ENCODE measurements at places on chromosomes 7 and 10.
A peak's percentile ranks its signal among the peaks of the same experiment; 100 is the strongest.

GRCh38 chr10:110568055-110568735 lies 700 bp downstream of the SMC3 start:
- DNase-seq, result no peak

GRCh38 chr7:66627151-66627681 lies 1.5 kb upstream of the KCTD7 start:
- DNase-seq, result no peak

DNA sequence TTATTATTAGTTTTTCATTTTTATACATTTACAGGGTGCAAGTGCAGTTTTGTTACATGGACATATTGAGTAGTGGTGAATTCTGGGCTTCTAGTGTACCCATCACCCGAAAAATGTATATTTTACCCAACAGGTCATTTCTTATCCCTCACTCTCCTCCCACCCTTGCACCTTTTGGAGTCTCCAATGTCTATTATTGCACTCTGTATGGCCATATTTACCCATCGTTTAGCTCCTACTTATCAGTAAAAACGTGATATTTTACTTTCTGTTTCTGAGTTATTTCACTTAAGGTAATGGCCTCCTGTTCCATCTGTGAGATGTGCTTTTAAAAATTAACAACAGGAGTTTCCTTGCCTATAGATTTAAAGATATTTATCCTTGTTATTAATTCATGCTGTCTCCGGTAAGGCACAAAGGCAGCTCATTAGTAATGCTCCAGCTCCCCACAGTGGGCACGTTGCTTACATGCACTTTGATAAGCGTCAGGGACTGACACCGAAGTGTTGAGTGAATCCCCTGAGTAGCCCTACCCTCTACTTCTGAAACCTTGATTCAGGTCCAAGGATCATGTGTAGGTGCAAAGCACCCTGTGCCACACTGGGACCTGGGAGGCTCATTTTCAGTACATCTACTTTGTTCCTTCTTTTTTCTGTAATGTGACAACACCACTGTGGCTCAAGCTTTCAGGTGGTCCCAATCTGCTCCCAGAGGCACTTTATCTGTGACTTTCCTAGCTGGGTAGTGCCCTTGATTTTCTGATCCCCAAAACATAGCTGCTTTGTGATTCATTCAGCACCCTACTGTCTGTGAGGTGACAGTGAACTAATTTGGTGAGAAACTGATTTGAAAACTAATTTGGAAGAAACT lies 27.3 kb downstream of the HYAL4 start:
- no peak for DNase-seq

DNA sequence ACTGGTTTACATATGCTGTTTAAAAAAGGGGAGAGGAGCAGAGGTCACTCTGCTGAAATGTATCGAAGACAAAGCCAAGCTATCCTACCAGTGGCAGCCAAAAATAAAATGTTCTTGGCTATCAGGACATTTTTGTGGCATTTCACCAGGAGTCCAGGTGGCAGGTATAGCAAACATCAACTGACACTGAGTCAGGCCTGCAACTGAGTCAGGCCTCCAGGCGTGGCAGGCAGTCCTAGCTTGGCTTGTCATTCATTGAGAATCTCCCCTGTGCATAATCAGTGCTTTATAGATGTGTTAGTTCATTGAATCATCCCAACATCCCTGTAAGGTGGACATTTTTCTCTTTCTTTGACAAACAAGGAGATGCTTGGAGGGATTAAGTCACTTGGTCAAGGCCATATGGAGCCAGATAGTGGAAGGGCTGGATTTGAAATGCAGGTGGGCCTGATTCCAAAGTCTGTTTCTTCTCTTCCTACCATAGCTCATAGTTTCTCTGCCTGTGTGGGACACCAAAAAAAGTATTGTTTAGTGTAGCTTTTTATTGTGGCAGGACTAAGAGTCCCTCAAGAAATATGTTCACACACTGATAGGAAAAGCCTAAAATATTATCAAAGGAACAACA lies 4.3 kb downstream of the DYNC1I1 start:
- DNase-seq, result no peak

DNA sequence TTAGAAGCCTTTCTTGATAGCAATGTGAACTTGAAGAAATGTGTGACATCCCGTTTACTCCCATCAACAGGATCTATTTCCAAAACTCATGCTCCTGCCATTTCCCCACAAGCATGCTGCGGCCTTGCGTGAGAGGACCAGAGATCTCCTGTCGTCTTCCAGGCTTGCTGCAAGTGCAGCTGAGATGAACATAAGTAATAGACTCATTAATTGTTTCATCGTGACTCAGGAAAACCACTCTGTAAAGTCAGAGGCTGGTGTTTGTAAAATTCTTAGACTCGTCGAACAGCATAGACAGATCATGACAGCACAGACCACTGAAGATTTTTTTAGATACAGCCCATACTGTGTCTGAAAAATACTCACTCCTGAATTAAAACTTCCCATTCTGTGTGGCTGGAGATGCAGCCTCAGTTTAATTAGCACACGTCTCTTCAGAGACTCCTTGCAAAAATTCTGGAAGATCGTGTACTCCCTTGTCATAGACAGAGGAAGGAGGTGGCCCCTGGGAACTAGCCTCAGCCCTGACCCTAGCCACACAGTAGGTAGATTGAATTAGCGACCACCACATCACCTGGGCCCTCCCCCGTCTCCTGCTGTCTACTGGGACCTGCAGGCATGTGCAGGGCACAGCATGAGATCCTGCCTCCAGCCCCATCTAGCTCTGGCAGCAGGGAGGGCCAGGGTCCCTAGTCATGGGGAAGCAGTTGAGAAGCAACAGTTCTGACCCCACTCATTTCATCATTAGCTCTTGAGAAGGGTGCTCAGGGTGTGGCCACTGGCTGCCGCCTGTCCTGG lies 226.0 kb downstream of the CELF2 start:
- DNase-seq, result no peak

DNA sequence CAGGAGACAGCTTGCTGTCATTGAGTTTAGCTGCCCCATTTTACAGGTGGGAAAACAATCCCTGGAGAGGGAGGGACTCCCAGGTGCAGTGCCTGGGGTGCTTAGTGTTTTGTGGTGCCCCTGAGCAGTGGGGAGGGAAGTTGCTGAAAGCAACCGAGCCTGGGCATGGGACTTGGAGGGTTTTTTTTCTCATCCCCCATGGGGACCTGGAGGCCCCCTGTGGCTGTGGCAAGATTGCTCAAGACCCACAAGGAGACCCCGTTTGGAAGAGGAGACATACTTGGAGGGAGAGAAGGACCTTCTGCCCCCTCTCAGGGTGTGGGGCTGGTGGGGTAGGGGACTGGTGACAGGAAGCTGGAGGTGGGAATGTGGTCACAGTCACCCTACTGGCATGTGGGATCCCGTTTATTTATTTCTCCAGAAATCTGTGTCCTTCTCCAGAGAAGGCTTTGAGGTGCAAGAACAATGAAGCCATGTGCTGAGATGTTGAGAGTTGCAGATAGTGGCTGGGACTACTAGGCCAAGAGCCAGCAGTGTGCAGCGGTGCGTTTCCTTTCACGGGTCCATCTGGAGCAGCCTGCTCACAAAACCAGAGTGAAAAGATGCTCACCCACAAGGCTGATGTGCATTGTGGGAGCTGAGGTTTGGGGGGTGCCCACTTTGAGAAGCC lies 21.5 kb downstream of the ZMIZ1 start:
- no peak for DNase-seq

GRCh38 chr7:79531905-79532664 lies 78.6 kb upstream of the MAGI2 start:
- DNase-seq, result no peak

GRCh38 chr7:129122078-129122750 lies 22.3 kb upstream of the TSPAN33 start:
- no peak for DNase-seq

DNA sequence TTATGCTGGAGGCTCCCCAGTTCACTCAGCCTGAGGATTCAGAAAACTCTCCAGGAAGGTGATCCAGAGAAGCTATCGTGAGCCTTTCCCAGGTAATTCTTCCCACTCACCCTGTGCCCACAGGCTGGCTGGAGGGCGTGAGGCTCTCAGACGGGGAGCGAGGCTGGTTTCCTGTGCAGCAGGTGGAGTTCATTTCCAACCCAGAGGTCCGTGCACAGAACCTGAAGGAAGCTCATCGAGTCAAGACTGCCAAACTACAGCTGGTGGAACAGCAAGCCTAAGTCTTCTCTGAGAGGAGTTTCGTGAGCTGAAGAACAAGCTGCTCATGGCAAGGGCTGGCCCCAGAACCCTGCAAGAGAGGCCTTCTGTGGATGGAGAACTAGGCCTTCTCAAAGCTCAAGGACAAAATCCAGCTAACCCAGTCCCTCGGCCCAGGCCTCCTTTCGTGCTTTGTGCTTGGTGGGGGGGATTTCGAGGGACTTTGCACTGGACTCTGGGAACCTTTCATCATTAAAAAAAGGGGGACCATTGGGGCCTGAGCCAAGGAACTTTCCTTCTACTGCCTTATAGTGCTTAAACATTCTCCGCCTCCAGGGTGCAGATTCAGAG lies 23.6 kb downstream of the NOBOX start:
- no peak for DNase-seq

GRCh38 chr10:80509403-80510161 lies 28.1 kb upstream of the SH2D4B start:
- DNase-seq, result peak; percentile 86

GRCh38 chr10:44949915-44950314 lies 9.7 kb upstream of the RASSF4 start:
- no peak for DNase-seq

DNA sequence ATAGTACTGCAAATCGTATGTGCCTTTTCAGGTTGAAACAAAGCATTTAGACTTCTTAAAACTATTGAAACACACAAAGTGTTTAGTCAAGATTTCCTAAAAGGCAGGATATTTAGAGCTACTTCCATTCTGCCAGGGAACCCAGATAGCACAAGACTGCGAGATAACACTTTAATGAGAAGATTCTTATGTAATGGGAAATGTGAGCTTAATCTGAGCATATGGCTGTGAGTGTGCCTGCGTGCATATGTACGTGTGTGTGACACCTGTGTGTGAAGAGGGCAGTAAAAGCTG lies 14.3 kb upstream of the JCAD start:
- no peak for DNase-seq

DNA sequence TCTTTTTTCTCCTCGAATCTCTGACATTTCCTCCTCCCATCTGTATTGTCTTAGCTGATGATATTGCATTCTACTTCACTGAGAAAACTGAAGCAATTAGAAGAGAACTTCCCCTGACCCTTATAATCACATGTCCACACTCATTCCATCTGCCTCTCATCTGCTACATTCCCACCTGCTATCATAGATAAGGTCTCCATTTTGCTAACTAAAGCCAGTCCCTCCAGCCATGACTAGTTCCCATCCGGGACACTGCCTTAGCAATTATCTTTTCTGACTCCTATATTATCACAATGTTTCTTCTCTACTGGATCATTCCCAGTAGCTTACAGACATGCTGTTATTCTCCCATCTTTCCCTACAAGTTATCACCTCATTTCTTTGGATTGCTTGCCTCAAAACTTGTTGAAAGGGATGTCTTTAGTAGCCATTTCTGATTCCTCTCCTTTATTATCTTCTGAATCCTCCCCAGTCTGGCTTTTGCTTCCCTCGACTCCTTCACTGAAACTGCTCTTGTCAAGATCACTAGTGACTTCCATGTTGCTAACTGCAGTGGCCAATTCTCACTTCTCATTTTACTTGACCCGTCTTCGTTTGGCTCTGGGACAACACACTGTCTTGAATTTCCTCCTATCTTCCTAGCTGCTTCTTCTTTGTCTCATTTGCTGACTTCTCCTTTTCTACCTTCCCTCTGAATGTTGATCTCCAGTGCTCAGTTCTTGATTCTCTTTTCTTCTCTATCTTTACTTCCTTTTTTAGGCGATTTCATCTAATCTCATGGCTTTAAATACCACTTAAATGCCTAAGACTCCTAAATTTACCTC lies 35.9 kb downstream of the FZD1 start:
- DNase-seq, result no peak

- peak; percentile 23 for DNase-seq
Observed at GRCh38 chr10:119445311-119445934, 97.1 kb downstream of the RGS10 start.

DNA sequence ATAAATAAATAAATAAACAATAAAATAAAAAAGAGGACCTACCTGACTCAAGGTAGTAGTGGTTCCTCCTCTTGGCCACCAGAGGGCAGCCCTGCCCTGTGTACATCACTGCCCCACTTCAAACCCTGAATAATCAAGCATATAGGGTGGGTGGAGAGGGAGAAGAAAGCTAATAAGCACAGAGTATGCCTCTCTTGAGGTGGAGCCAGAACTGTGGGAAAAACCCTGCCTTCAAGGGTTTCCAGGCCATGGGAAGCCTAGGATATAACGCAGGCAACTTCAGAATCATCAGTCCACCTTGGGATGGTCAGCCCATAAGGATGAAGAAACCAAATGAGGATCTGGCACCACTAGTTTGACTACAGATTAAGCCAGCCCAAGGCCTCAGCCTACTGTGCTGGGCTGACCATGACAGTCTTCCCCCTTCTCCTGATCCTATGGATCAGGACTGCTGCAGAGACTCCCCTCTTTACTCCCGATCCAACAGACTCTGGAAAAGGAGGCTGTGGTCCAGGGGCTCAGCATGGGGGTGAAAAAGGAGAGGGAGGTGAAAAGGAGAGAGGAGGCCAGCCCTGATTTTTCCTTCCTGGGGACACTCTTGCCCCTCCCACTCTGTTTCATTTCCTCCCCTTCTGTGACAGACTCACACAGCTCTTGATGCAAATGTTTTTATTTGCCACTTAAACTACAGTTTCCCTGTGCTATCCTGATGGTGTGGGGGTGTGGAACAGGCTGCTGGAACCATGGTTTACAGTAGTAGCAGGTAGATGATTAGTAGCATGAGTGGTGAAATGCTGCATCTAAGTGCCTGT lies 10.1 kb downstream of the AVPI1 start:
- DNase-seq, result no peak

- no peak for DNase-seq
Observed at GRCh38 chr10:121426307-121426706, 171.9 kb downstream of the FGFR2 start.

- no peak for DNase-seq
Observed at GRCh38 chr10:88315755-88316154, 267.4 kb downstream of the RNLS start.

DNA sequence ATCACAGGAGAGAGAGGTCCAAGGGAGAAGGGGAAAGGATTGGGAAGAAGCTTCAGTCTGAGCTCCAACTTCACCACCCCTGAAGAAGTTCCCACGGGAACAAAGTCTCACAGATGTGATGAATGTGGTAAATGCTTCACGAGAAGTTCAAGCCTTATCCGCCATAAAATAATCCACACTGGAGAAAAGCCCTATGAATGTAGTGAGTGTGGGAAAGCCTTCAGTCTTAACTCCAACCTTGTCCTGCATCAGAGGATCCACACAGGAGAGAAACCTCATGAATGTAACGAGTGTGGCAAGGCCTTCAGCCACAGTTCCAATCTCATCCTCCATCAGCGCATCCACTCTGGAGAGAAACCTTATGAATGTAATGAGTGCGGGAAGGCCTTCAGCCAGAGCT lies 16.0 kb upstream of the ZSCAN21 start:
- DNase-seq, result no peak

- no peak for DNase-seq
Observed at GRCh38 chr7:35969066-35969465, 168.2 kb downstream of the SEPTIN7 start.
